RWPE1 (cell line): ENCODE measurements at places on chromosomes 11 and 22.

GRCh38 chr11:112877581-112877980 lies 83.6 kb upstream of the NCAM1 start:
- no peak for DNase-seq

DNA sequence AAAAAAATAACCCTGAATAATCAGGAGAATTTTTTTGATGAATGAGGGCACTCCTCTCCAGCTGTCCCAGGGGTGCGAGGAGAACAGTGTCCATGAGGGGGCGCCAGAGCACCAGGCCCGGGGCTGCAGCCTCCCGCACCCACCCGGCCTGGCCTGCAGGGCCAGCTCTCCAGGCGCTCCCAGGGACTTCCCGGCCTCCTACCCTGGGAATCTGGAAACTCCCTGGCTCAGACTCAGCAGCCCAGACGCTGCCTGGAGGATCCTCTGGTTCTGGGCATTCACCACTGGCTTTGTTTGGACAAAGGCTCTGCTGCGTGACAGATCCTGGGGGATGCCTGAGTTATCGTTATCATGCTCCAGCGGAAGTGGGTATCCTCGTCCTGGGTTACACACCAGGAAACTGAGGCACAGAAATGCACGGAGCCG lies 31.0 kb downstream of the MCM5 start:
- DNase-seq, result peak; percentile 55

DNA sequence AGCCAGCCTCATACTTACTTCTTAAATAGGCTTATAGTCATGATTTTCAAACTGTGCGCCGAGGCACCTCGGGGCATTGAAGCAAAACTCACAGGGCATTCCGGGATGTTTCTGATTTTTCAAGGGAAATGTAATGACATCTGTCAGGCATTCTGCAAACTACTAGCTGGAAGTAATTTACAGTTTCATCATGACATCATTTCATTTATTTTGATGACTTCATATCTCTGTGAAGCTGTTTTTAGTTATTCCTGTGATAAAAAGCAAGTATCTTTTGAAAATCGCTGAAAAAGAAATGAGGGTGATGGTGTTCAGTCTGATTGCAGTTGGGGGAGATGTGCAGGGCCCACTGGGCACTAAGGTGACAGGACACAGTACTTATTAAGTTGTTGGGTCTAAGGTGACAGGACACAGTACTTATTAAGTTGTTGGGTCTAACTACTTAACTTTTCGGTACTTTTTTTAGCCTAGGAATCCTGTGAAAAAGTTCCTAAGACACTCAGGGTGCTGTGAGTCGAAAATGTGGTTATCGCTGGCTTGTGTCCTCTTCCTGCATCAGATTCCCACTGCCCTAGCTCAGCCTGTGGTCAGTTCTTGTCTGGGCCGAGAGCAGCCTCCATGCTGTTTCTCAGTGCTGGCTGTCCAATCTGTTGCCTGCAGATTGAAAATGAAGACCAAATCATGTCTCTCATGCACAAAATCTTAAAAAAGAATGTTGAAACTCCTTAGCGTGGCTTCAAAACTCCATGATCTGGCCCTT lies 42.6 kb downstream of the APLP2 start:
- no peak for DNase-seq

DNA sequence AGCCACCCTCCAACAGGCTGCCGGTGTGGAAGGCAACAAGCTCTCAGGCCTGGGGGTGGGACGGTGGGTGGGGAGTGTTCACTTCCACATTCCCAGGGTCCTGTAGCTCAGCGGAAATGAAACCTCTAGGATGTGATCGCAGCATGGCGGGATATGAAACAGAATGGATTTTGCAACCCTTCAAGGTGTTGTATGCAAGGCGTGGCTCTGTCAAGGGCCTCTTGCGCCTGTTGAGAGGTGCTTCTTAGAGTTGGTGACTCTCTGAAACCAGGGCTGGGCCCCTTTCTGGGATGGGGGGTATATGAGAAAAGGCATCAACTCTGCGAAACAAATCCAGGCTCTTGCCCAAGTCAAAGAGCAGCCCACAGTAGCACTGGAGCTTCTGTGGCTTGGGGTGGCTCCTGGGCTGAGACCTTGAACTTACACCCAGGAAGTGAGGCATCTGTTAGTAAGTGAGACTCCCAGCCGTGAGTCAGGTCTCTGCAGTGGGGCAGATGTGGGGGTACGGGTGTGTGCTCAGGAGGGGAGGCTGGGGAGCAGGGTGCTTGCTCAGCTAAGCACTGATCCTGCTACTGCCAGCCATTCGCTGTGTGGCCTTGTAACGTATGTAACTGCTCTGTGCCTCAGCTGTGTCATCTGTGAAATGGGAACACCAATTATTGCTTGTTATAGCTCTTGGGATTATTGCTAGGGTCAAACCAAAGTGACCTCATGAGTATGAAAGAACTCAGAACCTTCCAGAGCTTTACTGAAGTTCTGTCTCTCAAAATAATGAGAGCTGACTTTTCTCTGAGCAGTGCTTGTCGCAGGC lies 28.3 kb downstream of the NECTIN1 start:
- peak; percentile 61 for DNase-seq

- no peak for DNase-seq
These were observed 23.2 kb downstream of the DRD4 start for GRCh38 chr11:660281-660680.

- DNase-seq, result no peak
These were observed 92.9 kb downstream of the TRAF6 start for GRCh38 chr11:36417154-36417553.

DNA sequence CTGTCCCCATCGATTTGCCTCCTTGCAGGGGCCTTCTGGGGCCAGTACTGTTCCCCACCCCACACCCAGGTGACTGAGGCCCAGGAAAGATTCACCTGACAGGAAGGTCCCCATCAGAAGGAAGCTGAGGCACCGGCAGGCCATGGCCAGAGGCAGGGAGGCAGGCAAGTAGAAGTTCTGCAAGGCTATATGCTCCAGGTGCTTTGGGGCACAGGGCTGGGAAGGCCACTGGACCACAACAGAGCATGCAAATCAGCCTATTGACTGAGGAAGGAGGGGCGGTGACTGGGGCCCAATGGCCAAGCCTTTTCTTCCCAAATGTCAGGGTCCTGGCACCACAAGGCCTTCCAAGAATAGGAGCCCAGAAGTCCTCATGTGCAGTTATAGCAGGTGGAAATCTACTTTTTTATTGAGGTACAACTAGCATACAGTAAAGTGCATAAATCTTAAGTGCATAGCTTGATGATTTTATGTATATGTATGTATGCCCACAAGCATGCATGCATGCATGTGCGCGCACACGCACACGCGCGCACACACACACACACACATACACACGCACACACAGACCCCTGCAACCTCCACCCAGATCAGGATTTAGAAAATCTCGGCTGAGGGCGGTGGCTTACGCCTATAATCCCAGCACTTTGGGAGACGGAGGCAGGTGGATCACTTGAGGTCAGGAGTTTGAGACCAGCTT lies at the start of gene VPREB3:
Gene VPREB3, minus strand, starts transcription at position 206 of the 700 bp plus-strand sequence. Its CDS starts 62 bp downstream, at position 144.
- DNase-seq, result no peak

DNA sequence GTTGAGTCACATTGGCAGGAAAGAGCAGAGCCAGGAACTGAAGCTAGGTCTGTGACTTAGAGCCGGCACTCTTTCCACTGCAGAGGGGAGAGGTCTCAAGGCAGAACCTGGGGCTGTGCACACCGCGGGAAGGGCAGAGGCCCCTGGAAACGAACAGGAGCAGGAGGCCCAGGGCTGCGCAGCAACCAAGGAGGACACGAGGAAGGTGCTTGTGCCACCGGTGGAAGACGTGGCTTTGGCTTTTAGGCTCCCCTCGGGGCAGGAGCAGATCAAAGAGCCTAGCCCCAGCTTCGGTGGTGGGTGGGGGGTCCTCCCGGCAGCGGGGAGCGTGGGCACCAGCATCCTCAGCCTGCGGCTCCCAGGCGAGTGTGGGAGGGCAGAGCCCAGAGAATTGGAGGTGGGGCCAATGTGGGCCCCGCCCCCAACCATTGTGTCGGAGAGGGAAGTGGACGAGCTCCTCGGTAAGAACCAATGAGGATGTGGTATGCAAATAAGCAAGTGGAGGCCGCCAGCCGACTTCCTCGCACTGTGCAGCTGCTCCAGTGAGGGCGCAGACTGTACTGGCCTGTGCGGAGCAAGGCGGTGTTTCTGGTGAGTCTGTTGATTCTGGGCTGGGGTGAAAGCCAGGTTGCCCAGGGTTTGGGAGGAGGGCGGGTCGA lies at the start of gene CCDC116:
Gene CCDC116, plus strand, starts transcription at position 524 of the 659 bp plus-strand sequence. CDS start 422 bp downstream, outside the sequence.
- no peak for DNase-seq

DNA sequence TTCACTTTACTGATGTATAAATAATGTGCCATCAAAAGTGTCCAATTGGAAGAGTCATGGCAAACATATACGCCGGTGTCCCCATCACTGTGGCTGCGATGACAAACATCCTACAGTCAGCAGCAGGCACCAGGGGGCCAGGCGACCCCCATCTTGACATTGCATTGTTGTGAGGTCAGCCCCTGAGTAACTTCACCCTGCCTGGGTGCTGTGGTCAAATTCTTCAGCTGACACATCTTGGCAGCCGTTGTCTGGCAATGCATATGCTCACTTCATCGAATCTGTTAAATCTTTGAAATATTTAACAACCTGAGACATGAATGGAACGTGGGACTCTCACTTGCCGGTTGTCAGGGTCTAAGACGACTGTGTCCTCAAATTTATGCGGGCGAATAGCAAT lies 430.9 kb downstream of the BRD1 start:
- DNase-seq, result no peak

- DNase-seq, result no peak
These were observed 16.3 kb downstream of the GRAP2 start for GRCh38 chr22:39917197-39917643.
